Stimulated activated CD4-positive, alpha-beta T cell treated with anti-CD3 and anti-CD28 coated beads, Interleukin-1b, Interleukin-23, amount 100 ng/mL, for 1 hour (primary cell): ENCODE measurements at places on chromosomes 6 and 20.

DNA sequence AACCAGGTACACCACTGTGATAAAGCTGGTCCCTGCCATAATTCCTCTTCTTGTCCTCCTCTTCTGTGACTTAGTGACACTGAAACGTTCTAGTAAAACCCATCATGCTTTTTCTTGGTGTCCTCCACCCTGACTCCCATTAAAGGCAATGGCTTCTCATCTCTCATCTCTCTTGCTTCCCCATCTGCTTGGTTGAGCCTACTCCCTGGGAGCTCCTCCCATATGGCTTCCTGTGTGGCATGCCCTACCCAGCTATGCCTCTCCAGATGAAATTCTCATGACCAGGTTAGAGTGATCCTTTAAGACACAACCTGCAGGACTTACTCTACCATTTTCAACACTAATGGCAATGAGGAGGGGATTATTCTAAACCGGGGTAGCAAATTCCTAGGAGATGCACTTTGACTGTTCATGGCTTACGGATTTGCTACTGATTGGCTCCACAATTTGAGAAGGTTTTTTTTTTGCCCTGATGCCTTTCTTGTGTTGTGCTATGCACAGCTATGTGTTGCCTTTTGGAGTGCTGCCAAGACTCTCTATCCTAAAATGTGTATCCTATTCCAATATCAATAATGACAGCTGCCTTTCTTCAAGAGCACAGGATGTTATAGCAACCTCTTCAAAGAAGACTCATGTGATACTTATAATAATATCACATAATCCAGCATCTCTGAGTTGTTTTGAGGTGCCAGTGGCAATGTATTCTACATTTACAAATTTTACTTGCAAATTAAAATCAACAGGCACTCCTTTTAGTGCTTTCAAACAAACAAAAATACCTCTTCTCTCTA lies 6.1 kb downstream of the SIRPG start:
- DNase-seq = no peak

- DNase-seq = no peak
These were observed 30.8 kb downstream of the IL20RA start for GRCh38 chr6:137013738-137014602.

- DNase-seq = no peak
These were observed 27.0 kb upstream of the ETV7 start for GRCh38 chr6:36414481-36414880.

- no peak for DNase-seq
These were observed 9.0 kb downstream of the DYNLT1 start for GRCh38 chr6:158635427-158636073.

DNA sequence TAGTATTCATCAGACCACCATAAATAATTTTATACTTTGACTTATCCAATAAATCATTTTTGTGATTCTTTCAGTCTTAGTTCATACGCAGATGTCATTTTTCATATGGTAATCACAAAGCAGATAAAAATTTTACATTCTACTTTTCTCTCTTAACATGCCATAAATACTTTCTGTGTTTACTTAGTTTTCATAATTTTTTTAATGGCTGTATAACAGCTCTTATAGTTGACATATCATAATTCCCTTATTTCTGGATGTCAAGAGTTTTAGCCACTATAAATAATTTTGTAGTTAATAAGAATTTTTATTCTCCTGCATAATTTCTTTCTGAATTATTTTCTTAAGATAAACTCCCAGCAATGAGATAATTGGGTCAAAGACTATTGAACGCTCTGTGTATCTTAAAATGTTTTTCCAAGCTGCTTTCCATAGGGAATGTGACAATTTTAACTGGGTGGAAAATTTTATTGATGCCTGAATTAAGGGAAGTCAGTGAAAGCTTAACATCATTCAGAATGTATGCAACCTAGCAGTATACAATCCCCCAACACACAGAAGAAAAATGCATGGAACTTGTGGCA lies 702.7 kb downstream of the EPM2A start:
- no peak for DNase-seq

- no peak for DNase-seq
These were observed 54.5 kb upstream of the MC3R start for GRCh38 chr20:56194042-56194441.

- no peak for DNase-seq
These were observed 40.4 kb upstream of the DOK5 start for GRCh38 chr20:54435015-54435414.

GRCh38 chr20:12762725-12763124 lies 246.0 kb upstream of the SPTLC3 start:
- DNase-seq = no peak

DNA sequence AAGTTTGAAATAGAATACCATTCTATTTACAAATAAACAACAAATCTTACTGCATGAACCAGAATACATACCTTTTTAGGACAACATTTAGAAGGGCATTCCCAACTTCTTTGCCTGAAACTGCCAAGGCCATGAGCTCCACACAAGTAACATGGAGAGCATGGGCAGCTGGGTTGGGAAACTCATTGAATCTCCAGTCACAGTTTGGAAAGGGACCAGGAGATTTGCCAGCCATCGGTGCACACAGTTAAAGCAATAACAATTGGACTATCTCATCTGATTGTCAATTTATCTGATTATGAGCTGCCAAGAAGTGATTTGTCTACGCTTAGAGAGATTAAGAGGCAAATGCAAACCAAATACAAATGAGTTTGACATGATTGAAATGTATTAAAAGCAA lies 19.9 kb downstream of the ARG1 start:
- no peak for DNase-seq

DNA sequence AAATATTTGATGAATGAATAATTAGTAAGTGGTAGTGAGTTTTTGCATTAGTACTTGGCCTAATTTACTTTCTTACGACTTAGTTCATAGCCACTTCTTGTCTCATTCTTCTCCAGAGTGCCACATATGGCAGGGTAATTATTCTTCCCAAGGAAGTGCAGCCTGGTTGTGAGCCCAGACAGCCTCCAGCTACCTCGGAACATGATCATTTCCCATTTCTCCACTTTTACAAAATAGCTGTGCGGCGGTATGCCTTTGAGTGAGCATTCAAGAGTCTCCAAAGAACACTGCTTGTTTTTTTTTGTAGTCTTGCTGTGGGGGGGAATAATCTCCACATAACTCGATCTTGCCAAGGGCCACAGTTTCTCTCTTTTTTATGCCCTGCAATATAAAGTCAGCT lies 765.0 kb downstream of the HDGFL1 start:
- DNase-seq = no peak

DNA sequence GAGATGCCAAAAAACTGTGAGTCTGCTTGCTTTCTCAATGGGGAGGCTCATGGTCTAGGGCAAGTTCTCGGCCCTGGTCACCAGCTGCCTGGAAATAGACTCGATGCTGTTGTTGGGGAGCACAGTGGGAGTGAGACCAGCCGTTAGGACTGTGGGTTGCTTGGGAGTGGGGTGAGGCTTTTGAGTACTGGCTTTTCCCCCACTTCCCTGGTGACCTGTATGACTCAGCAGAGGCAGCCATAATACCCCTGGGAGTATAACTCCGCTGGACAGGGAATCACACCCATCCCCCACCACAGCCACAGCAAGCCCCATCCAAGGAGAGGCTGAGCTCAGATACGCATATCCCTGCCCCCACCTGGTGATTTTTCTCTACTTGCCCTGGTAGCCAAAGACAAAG lies 48.9 kb upstream of the OGFRL1 start:
- no peak for DNase-seq

DNA sequence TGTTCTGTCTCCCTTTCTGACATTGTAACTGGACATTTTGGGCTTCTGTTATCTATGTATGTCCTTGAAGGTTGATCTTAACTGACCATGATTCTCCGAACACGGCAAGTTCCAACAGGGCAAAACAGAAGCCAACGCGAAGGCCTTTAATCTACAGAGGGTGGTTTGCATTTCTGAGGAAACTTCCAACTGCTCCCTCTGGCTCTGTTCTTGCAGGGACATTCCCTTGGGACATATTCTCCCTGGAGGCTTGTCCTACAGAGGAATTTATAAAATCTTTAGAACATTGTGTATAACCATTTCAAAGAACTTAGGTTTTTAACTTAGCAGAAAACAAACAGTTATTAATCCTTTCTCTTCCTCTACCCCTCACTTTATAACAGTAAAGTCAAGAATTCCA lies 189.0 kb upstream of the CDYL start:
- DNase-seq = no peak

- no peak for DNase-seq
These were observed 347.8 kb upstream of the PLCB4 start for GRCh38 chr20:8721098-8721497.

GRCh38 chr6:119602215-119603178 lies 252.9 kb upstream of the MAN1A1 start:
- no peak for DNase-seq

- DNase-seq = no peak
These were observed 66.4 kb upstream of the NEDD9 start for GRCh38 chr6:11298651-11299420.

DNA sequence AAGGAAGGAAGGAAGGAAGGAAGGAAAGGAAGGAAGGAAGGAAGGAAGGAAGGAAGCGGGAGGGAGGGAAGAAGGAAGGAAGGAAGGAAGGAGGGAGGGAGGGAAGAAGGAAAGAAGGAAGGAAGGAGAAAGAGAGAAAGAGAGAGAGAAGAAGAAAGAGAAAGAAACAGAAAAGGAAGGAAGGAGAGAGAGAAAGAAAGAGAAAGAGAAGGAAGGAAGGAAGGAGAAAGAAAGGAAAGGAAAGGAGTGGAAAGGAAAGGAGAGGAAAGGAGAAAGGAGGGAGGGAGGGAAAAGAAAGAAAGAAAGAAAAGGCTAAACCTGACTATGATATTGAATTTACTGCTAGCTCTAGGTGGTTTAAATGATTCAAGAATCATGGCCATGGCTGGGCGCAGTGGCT lies 5.3 kb upstream of the ASIP start:
- DNase-seq = no peak

DNA sequence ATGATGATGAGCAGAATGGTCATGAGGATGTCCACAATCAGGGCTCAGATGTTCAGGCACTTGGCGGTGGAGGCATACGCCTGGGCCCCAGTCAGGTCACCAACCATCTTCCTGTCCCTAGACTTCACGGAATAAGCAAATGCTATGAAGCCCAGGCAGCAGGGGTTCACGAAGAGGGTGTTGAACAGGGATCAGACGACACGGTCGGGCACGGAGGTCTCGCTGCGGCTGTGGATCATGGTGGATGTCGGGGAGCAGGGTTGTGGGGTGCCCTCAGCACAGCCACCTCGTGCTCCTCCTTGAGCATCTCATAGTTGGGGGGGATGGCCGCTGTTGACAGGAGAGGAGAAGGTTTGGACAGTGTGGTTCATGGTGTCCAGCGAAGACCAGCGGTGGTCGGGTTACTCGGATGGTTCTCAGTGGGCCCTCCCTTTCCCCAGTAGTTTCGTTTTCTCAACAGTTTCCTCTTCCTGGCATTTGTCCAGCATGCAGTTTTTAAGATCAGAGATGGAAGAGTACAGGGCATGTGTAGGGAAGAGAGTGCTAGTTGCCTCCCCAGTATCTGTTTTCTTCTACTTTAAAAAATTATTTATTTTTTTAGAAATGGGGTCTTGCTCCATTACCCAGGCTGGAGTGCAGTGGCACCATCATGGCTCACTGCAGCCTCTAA lies 20.3 kb upstream of the SPDEF start:
- no peak for DNase-seq

- no peak for DNase-seq
These were observed 11.7 kb upstream of the HS3ST5 start for GRCh38 chr6:114354482-114354881.

DNA sequence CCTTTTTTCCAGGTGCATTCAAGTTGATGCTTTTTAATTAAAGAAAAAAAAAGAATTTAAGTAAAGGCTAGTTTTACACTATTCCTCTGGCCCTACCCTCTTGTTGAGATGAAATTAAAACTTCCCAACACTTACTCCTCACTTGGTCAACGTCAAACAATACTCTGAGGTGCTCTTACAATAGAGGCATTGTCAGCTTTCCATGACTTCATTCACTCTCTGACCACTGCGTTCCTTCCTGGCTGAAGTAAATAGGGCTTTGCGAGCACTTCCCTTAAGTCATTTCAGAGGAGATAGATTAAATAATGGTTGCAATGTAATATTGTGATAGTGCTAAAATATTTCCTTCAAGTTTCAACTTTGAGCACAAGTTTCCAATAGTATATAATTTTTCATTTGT lies 229.8 kb upstream of the CEP162 start:
- no peak for DNase-seq

DNA sequence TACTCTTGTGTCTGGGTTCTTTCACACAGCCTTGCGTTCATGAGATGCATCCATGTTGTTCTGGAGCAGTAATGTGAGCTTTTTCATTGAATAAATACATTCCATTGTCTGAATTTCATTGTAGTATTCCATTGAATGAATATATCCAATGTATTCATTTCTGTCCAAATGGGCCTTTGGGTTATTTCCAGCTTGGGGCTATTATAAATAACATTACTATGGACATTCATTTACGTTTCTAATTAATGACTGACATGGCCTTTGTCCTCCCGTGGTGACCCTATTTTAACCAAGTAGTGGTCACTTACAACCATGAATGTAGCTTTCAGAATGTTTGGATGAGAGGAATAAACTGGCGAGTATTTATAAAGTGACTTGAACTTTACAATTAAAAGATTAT lies 30.1 kb upstream of the NAA20 start:
- DNase-seq = no peak

GRCh38 chr6:17417817-17418216 lies 24.4 kb downstream of the CAP2 start:
- no peak for DNase-seq

DNA sequence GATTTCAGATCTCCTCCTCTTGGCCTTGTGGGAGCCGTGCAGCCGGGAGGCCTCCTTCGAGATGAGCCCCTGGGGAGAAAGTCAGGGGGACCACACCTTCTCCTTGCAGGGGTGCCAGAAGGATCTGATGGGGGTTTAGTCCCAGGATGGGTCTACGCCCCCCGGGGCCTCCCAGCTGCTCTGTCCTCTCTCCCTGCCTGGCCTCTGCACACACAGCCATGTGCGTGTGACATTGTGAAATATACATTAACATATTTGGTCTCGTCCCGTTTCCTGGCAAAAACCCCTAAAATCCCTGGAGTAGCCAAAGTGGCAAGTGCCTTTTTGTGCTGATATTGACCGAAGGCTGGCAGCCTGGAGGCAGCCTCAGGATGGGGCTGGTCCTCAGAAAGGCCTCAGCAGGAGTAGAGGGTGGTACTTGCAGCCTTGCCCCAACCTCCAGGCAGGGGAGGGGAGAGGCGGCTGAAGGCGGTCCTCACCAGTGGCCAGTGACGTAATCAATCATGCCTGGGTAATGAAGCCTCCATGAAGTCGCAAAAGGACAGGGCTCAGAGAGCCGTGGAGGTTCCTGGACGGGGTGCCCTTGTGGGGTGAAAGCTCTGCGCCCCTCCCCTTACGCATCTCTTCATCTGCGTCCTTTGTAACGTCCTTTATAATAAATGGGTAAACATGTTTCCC lies 5.1 kb upstream of the HELZ2 start:
- no peak for DNase-seq
